ENCODE measurements at places on chromosomes 7 and 10. TPM values are rescaled to one million over a fixed set of nuclear protein-coding genes. Genes with fewer than 3 reads are reported as not detected.

DNA sequence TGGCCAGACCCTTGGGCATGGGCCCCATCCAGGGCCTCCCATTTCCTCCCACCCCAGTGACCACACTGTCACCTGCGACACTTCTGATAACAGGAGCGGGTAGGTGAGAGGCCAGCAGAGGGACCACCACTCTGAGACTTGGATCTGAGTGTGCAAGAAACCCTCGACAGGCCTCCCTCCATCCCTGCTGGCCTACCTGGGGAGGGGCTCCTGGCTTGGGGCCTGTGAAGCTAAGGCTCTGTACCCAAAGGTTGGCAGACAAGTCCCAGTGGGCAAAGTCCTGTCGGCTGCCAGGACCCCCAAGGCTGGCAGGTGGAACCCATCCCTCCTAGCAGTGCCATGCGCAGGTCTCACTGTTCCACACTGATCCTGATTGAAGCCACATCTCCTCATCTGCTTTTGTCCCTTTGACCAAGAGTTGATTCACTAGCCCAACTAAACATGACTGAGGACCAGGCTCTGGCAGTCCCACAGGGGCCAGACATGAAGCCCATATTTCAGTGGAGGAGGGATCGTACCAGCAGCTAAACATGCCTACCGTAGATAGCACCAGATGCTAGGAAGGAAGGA, 1.2 kb upstream of the PGAM2 start:
- H3K4me1 ChIP-seq: peaks cover 9% of the 10 kb centered on the region
- H3K27ac ChIP-seq: peak overlapping the region; percentile 35
- H3K36me3 ChIP-seq: peaks cover 4% of the 10 kb centered on the region
- peak; percentile 33 for DNase-seq

DNA sequence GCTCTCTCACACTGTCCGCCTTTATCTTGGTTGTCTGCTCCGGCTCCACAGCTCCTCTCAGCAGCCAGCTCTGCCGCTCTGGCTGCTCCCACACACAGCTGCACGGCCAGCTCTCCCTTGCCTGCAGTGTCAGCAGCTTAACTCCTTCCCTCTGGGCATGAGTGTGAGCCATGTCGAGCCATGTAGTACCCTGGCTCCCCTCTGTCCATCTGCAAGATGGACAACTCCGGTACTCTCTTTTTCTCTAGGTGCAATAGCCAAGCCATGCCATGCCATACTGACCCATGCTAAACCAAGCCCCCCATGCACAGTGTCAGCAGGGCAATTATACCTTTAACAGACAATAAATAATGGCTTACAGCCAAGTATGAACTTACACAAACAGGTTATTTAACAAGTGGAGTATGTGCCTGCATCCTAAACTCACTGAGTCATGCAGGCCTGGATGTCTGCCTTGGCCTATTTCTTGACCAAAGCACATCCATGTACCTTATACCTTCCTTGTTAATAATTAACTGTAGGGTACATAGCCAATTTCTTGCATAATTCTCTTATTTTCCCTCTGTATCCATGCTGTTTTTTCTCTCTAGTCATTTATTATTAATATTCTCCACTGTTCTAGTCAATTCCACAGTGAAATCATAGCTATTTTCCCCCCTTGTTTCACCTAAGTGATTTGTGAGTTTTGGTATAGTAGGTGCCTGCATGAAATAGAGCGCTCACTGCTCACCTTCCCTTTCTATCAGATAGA, 170.9 kb downstream of the CDK14 start:
- H3K4me1 ChIP-seq: no peaks in the 10 kb centered on the region
- no peaks in the 10 kb centered on the region for H3K27me3 ChIP-seq
- H3K4me3 ChIP-seq: no peak overlapping the region
- H3K36me3 ChIP-seq: no peaks in the 10 kb centered on the region
- DNase-seq: no peak

- H3K4me3 ChIP-seq: no peak overlapping the region
- H3K36me3 ChIP-seq: no peaks in the 10 kb centered on the region
- no peak overlapping the region for H3K27ac ChIP-seq
- no peaks in the 10 kb centered on the region for H3K4me1 ChIP-seq
- no peak for DNase-seq
These were observed 149.8 kb upstream of the STEAP4 start for GRCh38 chr7:88456490-88456889.

The TMEM130 gene
- total RNA-seq: not detected

- H3K4me1 ChIP-seq: no peaks in the 10 kb centered on the region
- no peak overlapping the region for H3K4me3 ChIP-seq
- no peaks in the 10 kb centered on the region for H3K27me3 ChIP-seq
- DNase-seq: no peak
- H3K36me3 ChIP-seq: no peaks in the 10 kb centered on the region
These were observed 269.7 kb downstream of the ZMYND11 start for GRCh38 chr10:404991-405390.

The PAPOLB gene
- total RNA-seq: not detected

DNA sequence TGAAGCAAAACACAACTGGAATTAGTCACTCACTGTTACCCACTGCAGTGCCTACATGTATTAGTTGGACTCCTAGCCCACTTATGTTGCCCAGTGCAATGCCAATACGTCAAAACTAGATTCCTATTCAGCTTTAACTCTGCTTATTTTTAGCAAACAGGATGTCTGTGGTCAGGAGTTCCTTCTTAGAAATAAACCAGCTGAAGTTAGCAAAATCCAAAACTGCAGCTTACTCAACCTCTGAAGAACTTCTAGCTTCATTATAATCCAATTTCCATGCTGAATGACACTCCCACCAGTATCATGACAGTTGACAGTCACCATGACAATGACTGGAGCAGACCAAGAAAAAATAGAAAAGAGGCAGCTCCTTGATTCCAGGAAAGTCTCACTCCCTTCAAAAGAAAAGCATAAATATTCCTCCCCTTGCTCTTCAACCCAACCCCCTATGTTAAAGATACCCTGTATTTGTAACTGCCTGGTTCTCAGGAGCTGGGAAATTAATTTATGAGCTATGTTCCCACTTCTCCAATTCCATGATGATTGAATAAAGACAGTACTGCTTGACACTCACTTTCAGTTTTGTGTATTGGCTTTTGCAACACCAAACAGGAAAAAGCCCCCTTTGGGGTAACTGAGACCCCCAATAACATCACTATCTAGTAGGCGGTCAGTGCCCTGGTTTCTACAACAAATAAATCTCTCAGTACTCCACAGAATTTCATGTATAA, 327.4 kb downstream of the SORCS1 start:
- peak overlapping the region; percentile 57 for H3K4me3 ChIP-seq
- peaks cover 10% of the 10 kb centered on the region for H3K4me1 ChIP-seq
- H3K36me3 ChIP-seq: no peaks in the 10 kb centered on the region
- peak overlapping the region; percentile 76 for H3K27ac ChIP-seq
- H3K27me3 ChIP-seq: no peaks in the 10 kb centered on the region

The HMX3 gene
- total RNA-seq: not detected

The MAP3K8 gene
- 28.3 TPM for total RNA-seq

The ANKRD1 gene
- total RNA-seq: not detected

GRCh38 chr10:30510932-30511700, 77.1 kb downstream of the MAP3K8 start:
- H3K27ac ChIP-seq: peak overlapping the region; percentile 15
- no peak for DNase-seq
- H3K4me1 ChIP-seq: peaks cover 20% of the 10 kb centered on the region
- no peaks in the 10 kb centered on the region for H3K27me3 ChIP-seq

- no peak overlapping the region for H3K27ac ChIP-seq
- peaks cover 10% of the 10 kb centered on the region for H3K4me1 ChIP-seq
- H3K36me3 ChIP-seq: no peaks in the 10 kb centered on the region
- H3K4me3 ChIP-seq: no peak overlapping the region
These were observed 1.3 kb upstream of the SLC26A5 start for GRCh38 chr7:103447073-103447960.

GRCh38 chr7:95317546-95317945, 6.8 kb downstream of the PON1 start:
- no peak for DNase-seq
- no peak overlapping the region for H3K4me3 ChIP-seq
- H3K36me3 ChIP-seq: no peaks in the 10 kb centered on the region
- no peaks in the 10 kb centered on the region for H3K4me1 ChIP-seq

The GDF2 gene
- total RNA-seq: not detected

GRCh38 chr7:48259463-48260280, 88.4 kb downstream of the ABCA13 start:
- H3K4me3 ChIP-seq: no peak overlapping the region
- H3K27ac ChIP-seq: no peak overlapping the region
- peaks cover 8% of the 10 kb centered on the region for H3K27me3 ChIP-seq
- no peak for DNase-seq
- H3K36me3 ChIP-seq: no peaks in the 10 kb centered on the region
- no peaks in the 10 kb centered on the region for H3K4me1 ChIP-seq

DNA sequence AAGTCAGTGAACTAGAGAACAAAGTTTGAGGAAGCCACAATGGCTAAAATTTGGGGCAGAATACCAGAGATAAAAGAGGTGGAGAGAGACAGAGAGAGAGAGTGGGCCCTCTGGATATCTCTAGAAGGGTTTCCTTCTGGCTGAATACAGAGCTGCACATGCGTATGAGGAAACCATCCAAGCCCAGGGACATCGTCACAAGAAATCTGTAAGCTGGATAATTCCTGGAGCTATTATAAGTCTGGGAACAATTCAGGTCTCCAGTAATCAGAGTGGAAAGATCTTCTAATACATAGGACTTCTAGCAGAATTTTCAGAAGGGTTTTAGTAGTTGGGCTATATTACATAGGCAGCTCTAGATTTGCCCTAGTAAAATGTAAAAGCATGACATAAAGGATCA, 415.7 kb upstream of the MTPN start:
- no peaks in the 10 kb centered on the region for H3K4me1 ChIP-seq
- no peaks in the 10 kb centered on the region for H3K27me3 ChIP-seq
- no peaks in the 10 kb centered on the region for H3K36me3 ChIP-seq
- DNase-seq: no peak

The HOGA1 gene
- total RNA-seq: not detected

- no peak overlapping the region for H3K27ac ChIP-seq
- H3K36me3 ChIP-seq: no peaks in the 10 kb centered on the region
- H3K27me3 ChIP-seq: peaks cover 7% of the 10 kb centered on the region
- no peak overlapping the region for H3K4me3 ChIP-seq
These were observed 66.9 kb downstream of the MTPAP start for GRCh38 chr10:30282221-30282620.

The EIF3A gene
- total RNA-seq: 105 TPM

The NXPH1 gene
- total RNA-seq: not detected

GRCh38 chr7:780081-780480, 52.2 kb upstream of the SUN1 start:
- H3K4me3 ChIP-seq: no peak overlapping the region
- DNase-seq: no peak
- H3K27ac ChIP-seq: no peak overlapping the region
- H3K36me3 ChIP-seq: peaks cover 17% of the 10 kb centered on the region

DNA sequence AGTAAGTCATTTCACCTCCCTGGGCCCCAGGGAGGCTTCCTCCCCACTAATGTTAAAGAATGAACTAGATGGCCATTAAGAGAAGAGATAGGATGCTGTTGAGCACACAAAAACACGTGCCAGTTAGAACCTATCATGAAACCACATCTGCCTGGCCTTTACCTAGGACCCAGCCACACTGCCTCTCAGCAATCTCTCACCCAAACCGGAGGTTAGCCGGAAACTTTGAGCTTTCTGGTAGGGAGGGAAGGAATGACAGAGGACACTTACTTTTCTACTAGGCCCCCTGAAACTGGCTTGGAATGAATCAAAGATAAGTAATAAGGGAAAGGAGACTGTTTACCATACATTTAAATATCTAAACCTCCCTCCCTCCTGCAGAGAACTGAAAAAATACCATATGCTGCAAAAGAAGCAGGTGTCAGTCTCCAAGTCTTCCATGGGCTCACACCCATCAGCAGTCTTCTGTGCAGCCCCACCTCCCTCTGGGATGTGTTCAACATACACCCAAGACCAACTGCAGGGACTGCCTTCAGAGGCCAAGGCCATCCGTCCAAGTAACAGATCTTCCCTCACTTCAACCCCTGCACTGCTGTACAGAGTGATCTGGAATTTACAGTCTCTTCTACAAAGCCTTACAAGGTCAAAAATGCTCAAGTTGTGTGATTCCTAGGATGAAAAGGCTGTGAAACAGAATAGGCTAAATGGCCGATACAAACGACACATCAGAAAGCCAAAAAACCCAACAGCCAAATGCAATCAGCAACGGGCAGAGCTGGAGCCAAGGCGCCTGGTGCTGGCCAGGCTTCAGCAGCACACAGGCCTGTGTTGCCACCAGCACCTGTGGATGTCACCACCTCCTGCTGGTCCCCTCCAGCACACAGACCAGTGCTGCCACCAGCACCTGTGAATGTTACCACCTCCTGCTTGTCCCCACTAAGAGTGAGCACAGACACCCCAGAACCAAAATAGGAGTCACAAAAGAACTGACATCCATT, 42.4 kb downstream of the SORBS1 start:
- H3K4me3 ChIP-seq: no peak overlapping the region
- H3K4me1 ChIP-seq: no peaks in the 10 kb centered on the region
- peaks cover 4% of the 10 kb centered on the region for H3K27me3 ChIP-seq
- no peaks in the 10 kb centered on the region for H3K36me3 ChIP-seq
- H3K27ac ChIP-seq: no peak overlapping the region

DNA sequence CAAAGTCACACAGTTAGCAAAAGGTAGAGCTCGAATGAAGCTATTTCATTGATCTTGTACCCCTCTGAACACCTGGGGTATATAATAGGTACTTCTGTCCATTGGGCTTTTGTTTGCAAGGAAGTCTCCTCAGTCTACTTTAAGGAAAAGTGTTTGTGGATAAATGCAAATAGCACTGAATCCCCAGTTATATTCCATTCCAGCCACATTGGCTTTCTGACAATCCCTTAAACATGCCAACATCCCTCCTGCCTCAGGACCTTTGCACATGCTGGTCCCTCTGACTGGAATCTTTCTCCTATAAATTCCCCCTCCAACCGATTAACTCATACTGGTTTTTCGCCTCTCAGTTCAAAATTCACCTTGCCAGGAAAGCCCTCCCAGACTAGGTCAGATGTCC, 17.1 kb downstream of the DUSP5 start:
- H3K27ac ChIP-seq: no peak overlapping the region
- H3K36me3 ChIP-seq: peaks cover 50% of the 10 kb centered on the region
- no peaks in the 10 kb centered on the region for H3K27me3 ChIP-seq
- H3K4me3 ChIP-seq: no peak overlapping the region
- no peak for DNase-seq
- peaks cover 14% of the 10 kb centered on the region for H3K4me1 ChIP-seq

- DNase-seq: no peak
- H3K4me3 ChIP-seq: no peak overlapping the region
- no peak overlapping the region for H3K27ac ChIP-seq
These were observed 21.7 kb downstream of the RAB18 start for GRCh38 chr10:27525819-27526218.

DNA sequence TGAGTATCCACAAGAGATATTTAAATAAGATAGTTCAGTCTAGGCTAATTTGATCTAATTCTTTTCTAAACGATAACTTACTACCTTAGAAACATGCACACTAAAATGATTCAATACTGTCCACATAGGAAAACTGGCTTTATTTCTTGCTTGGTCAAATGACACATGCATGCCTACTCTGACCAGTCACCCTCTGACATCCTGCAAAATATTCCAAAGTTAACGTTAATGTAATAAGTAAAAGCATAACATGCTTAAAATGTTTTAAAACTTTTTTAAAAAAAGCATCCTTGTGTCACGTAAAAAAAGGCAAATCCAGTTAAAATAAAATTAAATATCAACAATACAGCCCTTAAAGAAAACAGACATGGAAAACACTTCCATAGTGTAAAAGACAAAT, 70.2 kb downstream of the UBE2H start:
- H3K36me3 ChIP-seq: peaks cover 24% of the 10 kb centered on the region
- no peak overlapping the region for H3K4me3 ChIP-seq
- DNase-seq: no peak

The AGAP5 gene
- 10.2 TPM for total RNA-seq

GRCh38 chr10:68636335-68636734, 76.2 kb downstream of the TET1 start:
- peaks cover 3% of the 10 kb centered on the region for H3K4me1 ChIP-seq
- H3K36me3 ChIP-seq: peaks cover 5% of the 10 kb centered on the region
- H3K27ac ChIP-seq: no peak overlapping the region
- H3K27me3 ChIP-seq: peaks cover 2% of the 10 kb centered on the region
- no peak overlapping the region for H3K4me3 ChIP-seq

The PNLIPRP3 gene
- total RNA-seq: not detected
